HuH-7.5 (cell line): ENCODE measurements at places on chromosomes 7 and 10.

DNA sequence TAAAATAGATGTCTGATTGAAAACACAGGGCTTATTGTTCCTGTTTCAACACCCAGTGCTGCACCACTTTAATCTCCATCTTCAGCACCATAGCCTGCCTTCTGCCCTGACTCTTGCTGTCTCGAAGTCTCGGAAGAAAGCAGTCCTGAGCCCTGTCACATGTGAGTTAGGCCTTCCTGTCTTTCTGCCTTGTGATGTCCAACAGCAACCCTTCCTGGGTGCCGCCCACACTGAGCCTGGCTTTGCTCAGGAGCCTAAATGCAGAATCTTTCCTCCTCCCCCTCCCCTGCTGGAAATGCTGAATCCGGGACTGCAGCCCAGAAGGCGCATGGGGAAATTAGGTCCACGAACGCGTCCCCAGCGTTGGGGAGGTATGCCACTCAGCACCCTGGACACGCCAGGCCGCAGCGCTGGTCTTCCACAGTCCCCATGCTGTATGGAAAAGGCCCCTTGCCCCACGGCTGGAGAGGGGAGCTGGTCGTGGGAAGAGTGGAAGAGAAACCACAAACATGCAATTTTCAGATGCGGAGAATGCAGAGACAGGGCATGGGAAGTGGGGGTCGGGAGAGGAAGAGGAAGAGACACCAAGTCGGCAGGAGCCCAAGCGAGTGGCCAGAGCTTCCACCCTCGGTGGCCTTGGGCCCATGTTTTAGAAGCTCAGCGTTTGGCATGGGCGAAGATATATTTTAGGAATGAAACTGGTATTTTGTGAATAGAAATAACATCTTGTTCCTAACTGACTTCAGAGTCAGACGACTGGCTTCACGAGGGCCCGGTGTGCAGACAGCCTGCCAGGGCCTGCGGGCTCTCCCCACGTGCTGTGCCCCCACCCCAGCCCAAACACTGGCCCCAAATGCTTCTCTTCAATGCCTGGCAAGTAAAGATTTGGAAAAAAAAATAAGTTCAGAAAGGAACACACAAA is 656.1 kb upstream of the FOXK1 start:
- DNase-seq = no peak

DNA sequence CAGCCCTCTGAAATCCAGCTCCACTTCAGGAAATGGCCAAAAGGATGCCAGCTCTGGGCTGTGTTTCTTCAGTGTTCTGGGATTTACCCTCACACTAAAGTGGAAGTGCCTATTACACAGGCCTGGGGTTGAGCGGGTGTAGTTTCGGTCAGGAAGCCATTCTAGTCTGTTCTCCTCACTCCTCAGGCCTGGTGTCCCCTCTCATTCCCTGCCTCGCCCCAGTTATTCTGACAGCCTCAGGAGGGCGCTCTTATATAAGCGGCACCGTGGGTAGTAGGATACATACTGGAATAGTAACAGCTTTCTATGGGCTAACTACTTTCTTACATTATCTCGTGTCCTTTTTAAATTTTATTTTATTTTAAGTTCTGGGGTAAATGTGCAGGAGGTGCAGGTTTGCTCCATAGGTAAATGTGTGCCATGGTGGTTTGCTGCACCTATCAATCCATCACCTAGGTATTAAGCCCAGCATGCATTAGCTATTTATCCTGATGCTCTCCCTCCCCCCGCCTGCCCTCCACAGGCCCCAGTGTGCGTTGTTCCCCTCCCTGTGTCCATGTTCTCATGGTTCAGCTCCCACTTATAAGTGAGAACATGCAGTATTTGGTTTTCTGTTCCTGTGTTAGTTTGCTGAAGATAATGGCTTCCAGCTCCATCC is 12.2 kb upstream of the LGI1 start:
- DNase-seq = no peak

GRCh38 chr7:29310625-29311024 is 116.0 kb downstream of the CHN2 start:
- DNase-seq = no peak

DNA sequence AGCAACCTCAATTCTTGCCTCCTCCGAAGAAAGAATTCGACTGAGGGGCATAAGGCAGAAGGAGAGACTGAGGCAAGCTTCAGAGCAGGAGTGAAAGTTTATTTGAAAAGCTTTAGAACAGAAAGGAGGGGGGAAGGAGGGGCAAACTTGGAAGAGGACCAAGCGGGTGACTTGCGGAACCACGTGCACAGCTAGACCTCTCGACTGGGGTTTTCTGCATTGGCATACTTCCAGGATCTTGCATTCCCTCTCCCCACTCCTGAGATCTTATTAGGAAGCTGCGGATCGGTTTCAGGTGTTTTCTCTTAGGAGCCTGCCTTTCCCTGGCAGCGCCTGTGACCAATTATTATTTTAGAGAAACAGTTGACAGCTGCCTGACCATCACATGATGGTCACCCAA is 20.3 kb upstream of the CPXM2 start:
- DNase-seq = no peak

DNA sequence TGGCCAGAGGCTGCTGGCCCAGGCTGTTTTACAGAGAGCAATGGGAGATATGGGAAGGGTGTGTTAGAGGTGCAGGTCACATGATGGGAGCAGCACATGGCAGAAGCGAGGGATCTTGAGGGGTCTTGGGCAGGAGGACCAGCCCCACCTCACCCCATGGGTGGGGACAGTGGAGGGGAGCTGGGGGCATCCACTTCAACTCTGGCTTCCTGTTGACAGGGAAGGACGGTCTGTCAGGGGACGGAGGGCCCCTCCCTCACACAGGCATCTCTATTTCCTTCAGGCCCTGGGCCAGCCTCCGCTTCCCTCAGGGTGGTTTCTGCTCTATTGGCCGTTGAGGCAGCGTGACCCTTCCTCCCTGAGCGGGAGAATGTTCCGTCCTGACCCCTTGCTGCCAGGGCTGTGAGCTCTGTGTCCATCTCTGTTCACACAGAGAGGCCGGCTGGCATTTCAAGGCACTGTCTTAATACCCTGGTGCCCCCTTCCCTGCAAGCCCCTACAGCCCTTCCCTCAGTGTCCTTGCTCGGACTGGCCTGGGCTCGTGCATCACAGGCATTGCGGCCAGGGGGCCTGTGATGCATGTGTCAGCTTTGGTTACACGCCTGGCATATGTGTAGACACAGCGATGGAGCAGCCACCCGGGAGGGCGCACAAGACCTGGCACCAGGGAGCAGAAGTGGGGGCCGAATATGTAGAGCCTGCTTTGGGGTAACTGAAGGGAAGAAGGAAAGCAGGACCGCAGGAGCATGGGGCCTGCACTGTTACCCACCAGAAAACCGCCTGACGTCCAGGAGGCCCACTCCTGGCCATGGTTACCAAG is 31.8 kb downstream of the RAMP3 start:
- no peak for DNase-seq
